ENCODE measurements at places on chromosomes 3 and 15. TPM values are rescaled to one million over a fixed set of nuclear protein-coding genes. Genes with fewer than 3 reads are reported as not detected.

The TTLL13 gene
- 0.06 TPM for total RNA-seq

The IL5RA gene
- not detected for total RNA-seq

The NAALADL2 gene
- total RNA-seq, result 0.65 TPM

The GRAMD1C gene
- total RNA-seq, result 35.0 TPM

The ALG3 gene
- 43.5 TPM for total RNA-seq

The GOLGA6A gene
- total RNA-seq, result not detected

The ADGRG7 gene
- total RNA-seq, result not detected

The LMAN1L gene
- not detected for total RNA-seq

The TSC22D2 gene
- total RNA-seq, result 18.3 TPM

The ITPR1 gene
- 58.8 TPM for total RNA-seq

The FES gene
- total RNA-seq, result 97.1 TPM

The ZNF501 gene
- total RNA-seq, result 5.3 TPM

The GMNC gene
- total RNA-seq, result under 0.01 TPM

The SIDT1 gene
- total RNA-seq, result not detected

The AP3B2 gene
- not detected for total RNA-seq

The CASR gene
- total RNA-seq, result not detected

The TM4SF1 gene
- 1,541 TPM for total RNA-seq

The MYEF2 gene
- 7.0 TPM for total RNA-seq

The GRM7 gene
- not detected for total RNA-seq

The B3GNT5 gene
- total RNA-seq, result 32.7 TPM

The SLC12A8 gene
- 0.16 TPM for total RNA-seq

The MCF2L2 gene
- total RNA-seq, result 1.8 TPM

The KBTBD13 gene
- not detected for total RNA-seq

The ATP13A5 gene
- not detected for total RNA-seq

The ITIH1 gene
- total RNA-seq, result 0.16 TPM

The PIGBOS1 gene
- total RNA-seq, result 5.0 TPM

The CGNL1 gene
- total RNA-seq, result 1.9 TPM

The CYP11A1 gene
- not detected for total RNA-seq

The SCN10A gene
- total RNA-seq, result under 0.01 TPM

The NR2F2 gene
- total RNA-seq, result 5.8 TPM

The SCAANT1 gene
- total RNA-seq, result not detected

The RPL39L gene
- total RNA-seq, result 25.3 TPM

The BRK1 gene
- total RNA-seq, result 98.4 TPM

The KCNMB3 gene
- 2.1 TPM for total RNA-seq

The EPHA6 gene
- total RNA-seq, result 0.13 TPM

The NANOGP8 gene
- total RNA-seq, result not detected

The CNTN6 gene
- total RNA-seq, result not detected

Data from bladder microvascular endothelial cell (primary cell).